ENCODE measurements at places on chromosomes 7 and 10.

DNA sequence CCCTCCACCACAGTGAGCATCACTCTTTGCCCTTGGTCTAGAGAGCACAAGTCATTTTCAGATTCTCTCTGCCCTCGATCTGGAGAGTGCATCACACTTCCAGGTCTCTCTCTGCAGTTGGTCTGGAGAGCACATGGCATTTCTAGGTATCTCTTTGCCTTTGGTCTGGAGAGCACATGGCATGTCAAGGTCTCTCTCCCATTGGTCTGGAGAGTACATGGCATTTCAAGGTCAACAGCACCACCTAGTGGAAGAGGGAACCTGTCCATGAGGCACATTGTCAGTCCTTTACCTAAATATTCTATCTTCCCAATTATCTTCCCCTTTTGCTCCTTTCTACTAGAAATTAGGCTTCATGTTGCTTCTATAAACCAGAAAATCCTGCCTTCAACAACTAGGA is 1139.4 kb downstream of the XPNPEP1 start:
- DNase-seq = peak; percentile 58

GRCh38 chr10:127210936-127211466 is 14.6 kb upstream of the INSYN2A start:
- no peak for DNase-seq

- DNase-seq = no peak
Observed at GRCh38 chr7:97460433-97460832, 271.5 kb upstream of the TAC1 start.

GRCh38 chr10:124706462-124707143 is 37.6 kb downstream of the FAM53B start:
- no peak for DNase-seq

Measured in activated CD4-positive, alpha-beta T cell treated with anti-CD3 and anti-CD28 coated beads, Interleukin-2, Interleukin-4, amounts not matched to agents 100 ng/mL and 50 ng/mL, durations not matched to agents 16 hours and 8 hours (primary cell).